ENCODE measurements at places on chromosomes 3 and 15.

GRCh38 chr3:120496278-120497002 lies 45.6 kb upstream of the FSTL1 start:
- DNase-seq, result no peak

DNA sequence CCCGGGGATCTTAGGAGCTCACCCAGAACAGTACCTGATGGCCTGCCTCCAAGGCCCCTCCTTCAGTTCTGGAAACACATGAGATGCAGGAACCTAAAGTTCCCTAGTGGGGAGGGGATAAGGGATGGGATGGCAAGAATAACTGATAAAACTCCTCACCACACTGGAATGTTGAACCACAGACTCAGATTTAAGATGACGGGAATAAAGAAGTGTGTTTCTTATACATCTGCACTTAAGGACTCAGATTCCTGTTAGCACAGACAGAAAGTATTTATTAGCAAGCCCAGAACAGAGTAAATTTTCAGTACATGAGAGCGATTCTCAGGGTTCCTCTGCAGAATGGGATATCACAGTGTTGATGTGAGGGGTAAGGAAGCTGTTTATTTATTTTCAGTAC lies 245.2 kb downstream of the TLE3 start:
- no peak for DNase-seq

DNA sequence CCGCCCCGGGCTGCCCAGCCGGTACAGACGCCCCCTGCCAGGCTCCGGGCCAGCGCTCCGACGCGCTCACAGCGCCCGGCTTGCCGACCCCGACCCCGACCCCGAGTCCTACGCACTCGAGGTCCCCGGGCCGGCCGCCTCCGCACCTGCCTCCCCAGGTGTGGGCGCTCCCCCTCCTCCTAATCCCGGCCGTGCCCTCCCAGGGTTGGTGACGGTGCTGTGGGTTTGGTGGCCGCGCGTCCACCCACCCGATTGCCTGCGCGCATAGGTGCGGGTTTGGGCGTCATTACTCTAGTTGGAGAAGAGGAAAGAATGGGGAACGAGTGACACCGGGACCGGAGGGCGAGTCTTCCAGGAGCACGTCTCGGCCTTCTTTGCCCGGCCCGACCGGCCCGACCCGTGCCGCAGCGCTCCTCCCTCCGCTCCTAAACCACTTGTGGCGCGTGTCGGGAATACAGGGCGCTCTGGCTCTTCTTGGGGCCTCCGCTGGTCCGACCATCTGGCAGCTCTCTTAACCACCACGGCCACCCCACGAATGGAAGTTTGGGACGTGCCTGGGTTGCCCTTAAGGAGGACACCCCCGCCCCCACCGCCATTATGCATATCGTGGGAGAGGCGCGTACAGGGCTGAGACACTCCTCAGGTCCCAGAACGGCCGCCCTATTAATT lies 810 bp upstream of the THRB start:
- DNase-seq, result no peak

- DNase-seq, result no peak
These were observed 23.9 kb upstream of the ACAD9 start for GRCh38 chr3:128855569-128855968.

DNA sequence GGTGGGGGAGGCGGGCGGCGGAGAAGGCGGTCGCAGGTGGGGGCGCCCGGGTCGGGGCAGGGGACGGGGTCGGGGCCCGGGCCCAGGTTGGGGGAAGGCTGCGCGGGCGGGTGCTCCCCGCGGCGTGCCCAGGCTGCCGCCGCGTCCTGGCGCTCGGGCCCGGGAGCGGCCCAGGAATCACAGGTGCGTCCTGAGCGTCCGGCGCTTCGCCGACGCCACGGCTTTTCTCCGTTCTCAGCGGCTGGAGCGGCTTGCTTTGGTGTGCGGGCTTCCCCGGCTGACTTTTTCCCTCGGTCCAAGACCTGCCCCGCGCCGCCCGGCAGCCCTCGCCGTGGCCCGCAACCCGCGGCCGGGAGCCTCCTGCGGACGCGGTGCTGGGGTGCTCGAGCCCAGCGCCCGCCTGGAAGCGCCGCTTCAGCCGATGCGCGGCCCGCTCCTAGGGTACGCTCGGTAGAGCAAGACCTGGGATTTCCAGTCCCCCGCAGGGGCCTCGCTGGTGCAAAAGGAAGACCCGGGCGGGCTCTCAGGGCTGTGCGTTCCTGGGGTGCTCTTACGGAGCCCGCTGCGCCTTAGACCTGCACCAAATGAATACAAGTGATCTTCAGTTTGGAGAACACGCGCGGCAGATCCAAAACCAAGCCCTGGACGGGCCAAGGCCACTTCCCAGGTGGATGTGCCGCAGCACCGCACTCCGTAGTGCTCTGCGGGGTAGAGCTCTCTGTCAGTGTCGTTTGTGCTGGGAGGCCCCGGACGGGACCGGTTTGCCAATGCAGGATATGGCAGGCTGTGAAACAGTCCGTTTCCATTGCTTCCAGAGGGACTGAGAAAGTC lies 639 bp downstream of the NIPA1 start:
- no peak for DNase-seq

DNA sequence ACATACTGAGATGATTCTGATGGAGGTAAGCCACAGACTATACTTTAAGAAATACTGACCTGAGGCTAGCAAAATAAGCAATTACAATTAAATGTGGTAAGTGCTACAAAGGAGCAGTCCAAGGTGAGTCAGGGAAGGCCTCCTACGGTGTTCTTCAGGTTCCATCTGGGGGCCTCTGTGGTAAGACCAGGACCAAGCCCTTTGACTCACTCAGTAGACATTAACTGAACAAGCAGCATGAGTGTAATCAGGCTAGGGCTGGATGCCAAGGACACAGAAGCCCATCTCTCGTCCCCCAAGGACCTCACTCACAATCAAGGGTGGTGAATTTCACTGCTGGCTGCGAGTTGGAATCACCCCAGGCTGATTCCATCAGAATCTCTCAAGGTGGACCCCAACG lies 37.3 kb downstream of the DZIP1L start:
- DNase-seq, result no peak

GRCh38 chr3:187014417-187014864 lies 84.1 kb downstream of the ST6GAL1 start:
- no peak for DNase-seq

DNA sequence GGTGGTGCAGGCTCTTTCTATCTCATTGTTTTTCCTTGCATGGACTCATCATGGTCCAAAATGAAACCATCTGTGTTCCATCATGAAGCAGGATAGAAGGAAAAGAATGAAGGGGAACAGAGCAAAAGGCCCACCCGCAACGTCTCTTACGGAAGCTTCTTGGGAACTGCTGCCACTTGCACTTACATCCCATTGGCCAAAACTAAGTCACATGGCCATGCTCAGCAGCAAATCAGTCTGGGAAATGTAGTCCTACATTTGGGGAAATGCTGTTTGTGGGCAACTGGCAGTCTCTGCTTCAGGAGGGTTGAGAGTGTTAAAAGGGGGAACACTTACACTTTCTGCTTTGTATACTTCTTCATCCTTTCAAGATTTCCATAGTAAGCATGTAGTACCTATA lies 191.6 kb downstream of the SV2B start:
- no peak for DNase-seq

- DNase-seq, result no peak
These were observed 85.5 kb downstream of the WNT7A start for GRCh38 chr3:13794322-13794721.

DNA sequence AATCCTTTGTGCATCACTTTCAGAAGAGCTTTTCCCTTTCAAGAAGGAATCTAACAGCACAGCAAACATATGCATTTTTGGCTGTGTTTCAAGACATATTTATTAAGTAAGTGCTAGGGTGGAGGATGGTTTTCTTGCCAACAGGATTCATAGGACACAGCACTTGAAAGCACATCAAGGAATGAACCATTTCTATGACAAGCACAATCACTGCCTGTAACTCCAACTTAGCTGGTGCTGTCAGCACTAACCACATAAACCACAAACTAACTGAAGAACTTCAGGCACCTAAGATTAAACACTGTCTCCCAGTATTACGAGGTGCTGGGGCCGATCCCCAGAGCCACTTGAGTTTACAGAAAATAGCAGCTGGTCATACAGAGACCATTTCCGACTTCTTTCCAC lies 35.4 kb upstream of the SPRED1 start:
- DNase-seq, result no peak

GRCh38 chr3:100358413-100358812 lies 23.9 kb downstream of the NIT2 start:
- DNase-seq, result no peak

DNA sequence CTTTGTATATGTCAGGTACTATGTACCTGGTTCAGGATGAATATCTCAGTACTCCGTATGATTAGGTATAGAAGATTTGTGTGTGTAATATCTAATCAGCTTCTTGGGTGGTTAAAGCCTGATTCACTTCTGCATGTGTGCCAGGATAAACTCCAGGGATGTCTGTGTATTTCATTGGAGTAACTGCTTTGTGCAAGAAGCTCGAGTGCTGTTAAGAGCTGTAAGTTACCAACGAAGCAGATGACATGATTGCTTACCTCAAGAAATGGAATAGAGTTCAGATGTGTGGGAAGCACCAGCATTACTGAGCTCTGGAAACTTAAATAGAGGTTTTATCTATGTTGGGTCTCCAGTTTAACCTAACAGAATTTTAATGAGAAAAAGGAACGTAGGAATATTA lies 23.7 kb downstream of the FAM98B start:
- no peak for DNase-seq

GRCh38 chr3:172071780-172072330 lies 32.5 kb downstream of the FNDC3B start:
- no peak for DNase-seq

DNA sequence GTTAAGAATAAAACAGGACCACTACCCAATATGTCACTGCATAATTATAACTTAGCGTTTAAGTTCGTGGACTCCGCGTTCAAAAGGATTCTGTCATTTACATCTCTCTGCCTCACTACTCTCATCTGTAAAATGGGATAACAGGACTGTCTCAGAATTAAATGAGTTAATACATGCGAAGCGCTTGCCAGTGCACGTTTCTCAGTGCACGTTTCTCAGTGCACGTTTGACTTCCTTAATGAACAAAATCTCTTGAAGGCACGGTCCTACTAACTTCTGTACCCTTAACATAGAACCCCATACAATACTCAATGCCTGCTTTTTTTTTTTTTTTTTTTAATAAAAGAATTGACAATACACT lies 499 bp downstream of the RABL3 start:
- DNase-seq, result no peak

- no peak for DNase-seq
These were observed 133.8 kb downstream of the PDCD6IP start for GRCh38 chr3:33932010-33932764.

- no peak for DNase-seq
These were observed 14.0 kb downstream of the CHCHD4 start for GRCh38 chr3:14110699-14111098.

GRCh38 chr15:37017031-37017625 lies 83.2 kb downstream of the MEIS2 start:
- no peak for DNase-seq

DNA sequence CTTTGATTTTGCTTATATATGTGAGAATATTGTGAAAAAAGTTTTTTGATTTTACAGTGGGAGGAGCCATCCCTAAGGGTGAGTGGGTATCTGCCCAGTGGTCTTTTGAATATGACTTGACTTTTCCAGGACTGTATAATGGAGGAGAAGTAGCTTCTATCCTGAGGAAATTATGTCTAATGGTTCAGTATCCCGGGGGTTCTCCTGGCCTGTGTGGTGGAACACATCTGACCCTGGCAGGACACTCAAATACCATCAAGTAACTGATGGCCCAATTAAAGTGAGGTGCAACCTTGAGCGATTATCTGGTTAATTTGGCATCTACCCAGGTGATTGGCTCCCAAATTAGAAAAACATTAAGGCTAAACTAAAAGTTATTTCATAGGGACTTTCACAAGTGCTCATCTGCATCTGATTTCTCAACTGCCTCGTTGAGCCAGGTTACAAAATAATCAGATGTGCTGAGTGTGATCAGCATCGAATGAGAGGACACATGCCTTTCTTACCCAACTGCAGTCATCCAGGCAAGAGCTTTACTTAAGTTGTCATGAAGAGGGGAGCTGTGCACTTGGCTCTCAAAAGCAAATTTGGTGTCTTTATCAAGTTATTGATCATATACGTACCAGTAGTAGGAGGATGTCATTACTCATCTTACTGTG lies 201.4 kb downstream of the IL5RA start:
- DNase-seq, result no peak

GRCh38 chr15:92612891-92613290 lies 42.7 kb downstream of the FAM174B start:
- DNase-seq, result no peak

DNA sequence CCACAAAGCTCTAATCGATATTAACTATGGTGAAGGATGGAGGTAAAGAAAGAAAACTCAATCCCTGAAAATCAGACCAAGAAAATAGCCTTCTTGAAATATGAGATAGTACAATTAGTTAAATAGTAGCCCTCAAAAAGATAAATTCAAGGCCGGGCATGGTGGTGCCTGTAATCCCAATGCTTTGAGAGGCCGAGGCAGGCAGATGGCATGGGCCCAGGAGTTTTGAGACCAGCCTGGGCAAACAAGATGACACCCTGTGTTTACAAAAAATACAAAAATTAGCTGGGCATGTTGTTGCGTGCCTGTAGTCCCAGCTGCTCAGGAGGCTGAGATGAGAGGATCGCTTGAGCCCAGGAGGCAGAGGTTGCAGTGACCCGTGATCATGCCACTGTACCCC lies 31.6 kb upstream of the CEP152 start:
- no peak for DNase-seq

- no peak for DNase-seq
These were observed 275.0 kb upstream of the CHRM5 start for GRCh38 chr15:33693166-33693800.

DNA sequence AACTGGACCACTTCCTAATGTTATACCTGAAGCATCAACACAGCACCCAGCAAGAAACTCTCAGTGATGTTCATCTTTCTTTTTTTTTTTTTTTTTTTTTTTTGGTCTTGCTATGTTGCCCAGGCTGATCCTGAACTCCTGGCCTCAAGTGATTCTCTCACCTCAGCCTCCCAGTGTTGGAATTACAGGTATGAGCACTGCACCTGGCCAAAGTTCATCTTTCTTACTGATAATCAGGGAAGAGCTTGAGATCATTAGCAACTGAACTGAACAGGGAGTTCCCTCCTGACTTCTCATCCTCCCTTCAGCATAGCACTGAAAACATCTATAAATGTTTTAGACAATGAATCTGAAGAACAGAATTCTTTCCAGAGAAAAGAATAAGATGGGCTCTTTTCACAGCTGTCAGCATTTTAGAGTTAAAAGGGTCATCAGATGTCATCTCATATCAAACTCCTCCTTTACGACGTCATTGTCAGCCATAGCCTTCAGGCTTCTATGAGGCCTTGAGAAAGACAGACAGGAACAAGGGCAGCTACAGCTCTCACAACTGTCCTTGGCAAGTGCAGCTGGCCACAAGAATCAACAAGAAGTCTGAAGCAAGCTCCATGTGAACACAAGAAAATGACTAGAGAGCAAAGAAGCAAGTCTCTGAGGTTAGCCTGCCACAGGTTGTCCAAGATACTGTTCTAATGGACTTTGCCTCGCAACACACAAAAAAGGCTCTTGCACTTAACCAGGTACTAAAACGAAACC lies 33.8 kb downstream of the SCAP start:
- no peak for DNase-seq

DNA sequence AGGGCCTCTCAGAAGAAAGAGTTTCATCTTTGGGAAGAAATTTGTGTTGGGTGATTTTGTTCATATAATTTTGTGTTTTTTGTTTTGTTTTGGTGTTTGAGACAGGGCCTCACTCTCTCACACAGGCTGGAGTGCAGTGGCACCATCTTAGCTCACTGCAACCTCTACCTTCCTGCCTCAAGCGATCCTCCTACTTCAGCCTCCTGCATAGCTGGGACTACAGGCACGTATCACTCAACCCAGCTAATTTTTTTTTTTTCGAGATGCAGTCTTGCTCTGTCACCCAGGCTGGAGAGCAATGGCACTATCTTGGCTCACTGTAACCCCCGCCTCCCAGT lies 29.0 kb upstream of the PIK3CB start:
- DNase-seq, result no peak

All from iPS DF 19.7 (cell line).